Memory B cell (primary cell): ENCODE measurements at places on chromosomes 11 and 22.

- H3K27ac ChIP-seq, result peak overlapping the region; percentile 97
- no peaks in the 10 kb centered on the region for H3K27me3 ChIP-seq
- peak overlapping the region; percentile 99 for H3K4me3 ChIP-seq
- peaks cover 63% of the 10 kb centered on the region for H3K4me1 ChIP-seq
- no peak for DNase-seq
Measured at GRCh38 chr11:59144096-59144495, 1.4 kb downstream of the FAM111A start.

DNA sequence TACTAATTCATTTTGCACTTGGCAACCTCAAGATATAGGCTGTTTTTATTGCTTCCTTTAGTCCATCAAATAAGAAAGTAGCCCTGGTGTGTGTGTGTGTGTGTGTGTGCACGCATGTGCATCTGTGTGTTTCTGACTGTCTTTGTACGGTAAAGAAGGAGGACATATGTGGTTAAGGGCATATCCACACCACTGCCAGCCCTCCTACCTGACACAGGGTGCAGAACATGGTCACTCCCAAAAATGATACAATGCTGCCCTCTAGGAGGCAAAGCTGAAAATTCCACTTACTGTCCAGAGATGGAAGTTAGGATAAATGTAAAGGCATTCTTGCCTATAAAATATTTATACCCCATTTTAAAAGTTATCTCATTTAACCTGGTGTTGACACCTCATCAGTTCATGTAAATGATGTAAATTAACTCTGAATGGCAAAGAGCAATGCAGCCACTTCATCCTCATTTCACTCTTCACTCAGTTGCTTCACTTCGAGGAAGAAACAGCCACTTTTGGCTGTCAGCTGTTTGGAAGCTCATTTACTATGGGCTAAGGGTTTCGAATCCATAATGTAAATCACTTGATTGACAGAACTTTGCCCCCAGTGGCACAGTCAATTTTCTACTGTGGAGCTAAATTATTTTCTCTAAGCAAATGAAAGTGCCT, 83.1 kb upstream of the MTNR1B start:
- no peak overlapping the region for H3K4me3 ChIP-seq
- H3K27me3 ChIP-seq, result no peaks in the 10 kb centered on the region
- H3K4me1 ChIP-seq, result no peaks in the 10 kb centered on the region
- no peaks in the 10 kb centered on the region for H3K36me3 ChIP-seq
- DNase-seq, result no peak
- no peak overlapping the region for H3K27ac ChIP-seq

DNA sequence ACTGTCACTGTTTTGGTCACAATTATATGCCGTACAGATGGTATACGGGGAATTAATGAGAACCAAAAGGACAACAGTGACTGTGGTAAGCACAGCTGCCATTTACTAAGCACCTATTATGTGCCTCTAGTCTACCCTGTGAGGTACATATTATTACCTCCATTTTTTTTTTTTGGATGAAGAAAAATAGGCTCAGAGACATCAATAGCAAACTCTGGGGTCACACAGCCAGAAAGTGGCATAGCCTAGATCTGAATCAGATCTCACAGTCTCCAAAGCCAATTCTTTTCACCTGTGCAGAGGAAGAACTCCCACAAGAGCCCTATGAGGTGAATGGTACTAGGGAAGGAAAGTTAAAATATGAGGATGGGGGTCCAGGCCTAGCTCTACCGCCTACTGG, 68.9 kb downstream of the USP35 start:
- H3K27ac ChIP-seq, result no peak overlapping the region
- H3K27me3 ChIP-seq, result no peaks in the 10 kb centered on the region
- peaks cover 8% of the 10 kb centered on the region for H3K36me3 ChIP-seq

DNA sequence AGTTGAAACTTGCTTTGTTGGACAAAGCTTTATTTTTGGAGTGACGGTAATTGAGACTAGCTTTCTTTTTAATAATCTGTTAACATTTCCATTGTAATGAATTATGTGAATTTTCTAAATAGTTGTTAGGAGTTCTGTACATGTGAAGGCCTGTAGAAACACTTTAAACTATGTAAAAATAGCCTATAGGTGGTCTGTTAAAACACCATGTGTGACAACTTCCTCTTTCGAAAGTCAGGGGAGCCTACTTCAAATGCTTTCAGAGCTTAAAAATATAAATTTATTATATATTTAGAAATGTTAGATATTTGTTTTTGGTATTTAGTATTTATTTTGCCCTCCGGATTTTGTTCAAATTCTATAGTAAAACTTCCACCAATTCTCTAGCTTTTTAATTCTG, 28.7 kb downstream of the DDIAS start:
- no peaks in the 10 kb centered on the region for H3K36me3 ChIP-seq
- peaks cover 12% of the 10 kb centered on the region for H3K4me1 ChIP-seq
- peak overlapping the region; percentile 67 for H3K27ac ChIP-seq

- no peaks in the 10 kb centered on the region for H3K36me3 ChIP-seq
- no peak overlapping the region for H3K4me3 ChIP-seq
- peaks cover 13% of the 10 kb centered on the region for H3K4me1 ChIP-seq
- no peak for DNase-seq
- H3K27me3 ChIP-seq, result no peaks in the 10 kb centered on the region
- H3K27ac ChIP-seq, result peak overlapping the region; percentile 15
Measured at GRCh38 chr11:77446911-77447629, 26.8 kb downstream of the PAK1 start.

DNA sequence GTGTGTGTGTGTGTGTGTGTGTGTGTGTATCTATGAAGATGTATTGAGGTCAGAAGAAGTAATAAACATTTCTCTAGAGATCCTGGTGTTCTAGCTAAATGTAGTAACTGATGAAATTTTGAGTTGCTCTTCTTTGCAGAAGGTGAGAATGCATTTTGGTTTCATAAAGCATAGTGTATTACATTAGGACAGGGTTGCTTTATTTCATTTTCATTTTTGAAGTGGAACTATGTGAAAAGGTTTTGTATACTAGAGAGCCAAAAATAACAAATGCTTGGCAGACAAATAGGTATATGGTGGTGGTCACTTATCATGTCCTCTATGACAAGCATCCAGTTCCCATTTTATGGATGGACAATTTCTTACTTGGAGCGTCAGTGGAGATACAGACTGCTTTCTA, 99.0 kb downstream of the CASP12 start:
- DNase-seq, result no peak
- peak overlapping the region; percentile 93 for H3K27ac ChIP-seq
- H3K36me3 ChIP-seq, result peaks cover 7% of the 10 kb centered on the region

- H3K27ac ChIP-seq, result peak overlapping the region; percentile 62
- H3K4me3 ChIP-seq, result no peak overlapping the region
- no peaks in the 10 kb centered on the region for H3K36me3 ChIP-seq
- DNase-seq, result no peak
- H3K4me1 ChIP-seq, result peaks cover 21% of the 10 kb centered on the region
Measured at GRCh38 chr11:47948137-47948536, 32.2 kb upstream of the PTPRJ start.

GRCh38 chr11:28137366-28137765, 29.2 kb downstream of the METTL15 start:
- peaks cover 4% of the 10 kb centered on the region for H3K4me1 ChIP-seq
- no peak overlapping the region for H3K27ac ChIP-seq
- H3K36me3 ChIP-seq, result peaks cover 36% of the 10 kb centered on the region
- H3K4me3 ChIP-seq, result no peak overlapping the region

- H3K36me3 ChIP-seq, result peaks cover 2% of the 10 kb centered on the region
- no peaks in the 10 kb centered on the region for H3K27me3 ChIP-seq
Measured at GRCh38 chr11:2519862-2520735, 75.3 kb downstream of the KCNQ1 start.

- H3K27ac ChIP-seq, result no peak overlapping the region
- no peaks in the 10 kb centered on the region for H3K4me1 ChIP-seq
- H3K36me3 ChIP-seq, result no peaks in the 10 kb centered on the region
- no peak for DNase-seq
Measured at GRCh38 chr11:106856566-106856965, 161.7 kb downstream of the GUCY1A2 start.

GRCh38 chr11:92484570-92484969, 260.0 kb downstream of the FAT3 start:
- no peak overlapping the region for H3K4me3 ChIP-seq
- no peaks in the 10 kb centered on the region for H3K4me1 ChIP-seq
- no peak overlapping the region for H3K27ac ChIP-seq
- H3K27me3 ChIP-seq, result no peaks in the 10 kb centered on the region
- no peaks in the 10 kb centered on the region for H3K36me3 ChIP-seq
- DNase-seq, result no peak

GRCh38 chr22:50312371-50312770, 4.9 kb upstream of the PLXNB2 start:
- no peaks in the 10 kb centered on the region for H3K27me3 ChIP-seq
- DNase-seq, result no peak
- no peaks in the 10 kb centered on the region for H3K36me3 ChIP-seq
- H3K27ac ChIP-seq, result no peak overlapping the region

- DNase-seq, result no peak
- no peaks in the 10 kb centered on the region for H3K4me1 ChIP-seq
- no peaks in the 10 kb centered on the region for H3K36me3 ChIP-seq
- peaks cover 5% of the 10 kb centered on the region for H3K27me3 ChIP-seq
Measured at GRCh38 chr11:112852143-112852866, 108.9 kb upstream of the NCAM1 start.

DNA sequence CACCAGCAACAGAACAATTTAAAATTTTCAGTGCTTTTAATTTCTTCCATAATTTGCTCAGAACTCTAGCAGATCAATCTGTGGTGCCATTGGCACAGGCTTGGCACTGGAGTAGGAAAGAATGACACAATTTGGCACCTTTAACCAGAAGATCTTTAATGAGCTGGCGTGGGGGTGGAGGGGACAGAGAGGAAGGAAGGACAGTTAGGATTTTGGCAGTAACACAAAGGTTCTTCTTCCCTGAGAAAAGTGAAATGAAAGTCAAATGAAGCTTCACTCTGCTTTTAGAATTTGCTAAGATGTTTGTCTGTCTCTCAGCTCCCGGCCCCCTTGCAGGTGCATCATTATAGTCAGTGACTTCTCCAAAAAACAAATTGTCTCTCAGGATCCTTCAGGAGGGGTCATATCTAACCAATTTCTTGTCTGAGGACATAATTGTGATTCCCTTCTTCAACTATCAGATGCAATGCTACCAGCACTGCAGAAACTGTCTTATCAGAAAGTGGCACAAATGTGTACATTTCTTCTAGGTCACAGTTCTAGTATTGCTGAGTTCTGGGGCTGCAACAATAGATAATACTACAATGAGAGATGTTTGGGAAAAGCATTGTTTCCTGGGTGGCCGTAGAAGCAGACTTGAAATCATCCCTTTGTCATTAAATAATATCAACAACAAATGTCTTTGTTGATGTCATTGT, 66.8 kb downstream of the CSTPP1 start:
- peaks cover 2% of the 10 kb centered on the region for H3K36me3 ChIP-seq
- H3K4me3 ChIP-seq, result no peak overlapping the region
- H3K27ac ChIP-seq, result peak overlapping the region; percentile 55
- H3K4me1 ChIP-seq, result peaks cover 26% of the 10 kb centered on the region
- H3K27me3 ChIP-seq, result no peaks in the 10 kb centered on the region
- DNase-seq, result no peak

DNA sequence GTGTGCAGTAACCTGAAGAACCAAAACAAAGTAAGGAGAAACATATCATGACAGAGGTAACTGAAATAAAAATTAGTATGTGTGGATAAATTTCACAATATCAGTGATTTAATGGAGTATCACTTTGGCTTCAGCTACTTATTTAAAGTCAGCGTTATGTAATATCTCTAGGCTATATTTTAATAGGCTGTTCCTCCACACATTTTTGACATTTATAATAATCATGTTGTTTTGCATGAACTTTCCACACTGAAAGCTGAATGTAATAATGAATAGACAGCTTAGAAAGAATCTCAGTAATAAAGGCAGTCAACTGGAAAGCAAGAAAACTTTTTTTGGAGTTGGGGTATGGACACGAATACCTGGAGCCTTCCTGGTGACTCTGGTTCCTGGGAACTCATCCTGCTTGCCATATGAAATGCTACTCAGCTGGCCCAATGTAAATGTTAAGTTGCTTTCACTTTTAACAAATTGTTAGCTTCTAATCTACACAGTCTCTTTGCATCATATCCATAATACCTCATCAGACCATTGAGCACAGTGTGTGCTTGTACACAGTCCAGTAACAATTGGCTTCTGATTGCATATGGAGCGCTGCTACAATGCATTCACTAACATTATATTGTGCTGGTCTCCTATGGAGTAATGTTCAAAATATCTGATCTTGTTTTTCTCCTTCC, 257.7 kb downstream of the SOX6 start:
- H3K36me3 ChIP-seq, result no peaks in the 10 kb centered on the region
- no peaks in the 10 kb centered on the region for H3K27me3 ChIP-seq
- no peaks in the 10 kb centered on the region for H3K4me1 ChIP-seq
- no peak for DNase-seq

- H3K36me3 ChIP-seq, result no peaks in the 10 kb centered on the region
- no peaks in the 10 kb centered on the region for H3K4me1 ChIP-seq
- no peak overlapping the region for H3K4me3 ChIP-seq
- H3K27me3 ChIP-seq, result no peaks in the 10 kb centered on the region
- H3K27ac ChIP-seq, result no peak overlapping the region
Measured at GRCh38 chr11:81219661-81220060, 1514.0 kb downstream of the FAM181B start.
